ENCODE measurements at places on chromosomes 13 and 19. TPM values are rescaled to one million over a fixed set of nuclear protein-coding genes. Genes with fewer than 3 reads are reported as not detected.

CEACAM21 gene
- polyA plus RNA-seq, result 57.2 TPM

DNA sequence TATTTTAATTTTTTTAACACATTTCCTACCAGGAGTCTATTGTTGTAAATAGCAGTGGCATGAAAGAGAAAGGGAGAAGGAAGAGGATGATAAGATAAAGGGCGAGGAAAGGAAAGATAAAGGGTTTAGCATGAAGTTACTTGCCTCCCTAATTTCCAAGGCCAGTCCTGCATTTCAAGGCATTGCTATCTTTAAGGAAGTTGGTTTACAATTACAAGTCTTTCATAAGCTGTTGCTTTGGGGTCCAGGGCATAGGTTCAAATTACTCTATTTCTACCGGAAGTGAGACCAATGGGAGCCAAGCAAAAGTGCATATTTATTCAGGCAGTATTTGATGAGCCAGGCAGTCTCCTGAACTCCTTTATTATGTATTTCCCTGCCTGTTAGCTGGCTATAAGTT is 27.7 kb upstream of the UBL3 start:
- peaks cover 32% of the 10 kb centered on the region for H3K27me3 ChIP-seq
- no peaks in the 10 kb centered on the region for H3K36me3 ChIP-seq
- DNase-seq, result no peak
- H3K4me3 ChIP-seq, result no peak overlapping the region

- no peak for DNase-seq
- peaks cover 33% of the 10 kb centered on the region for H3K4me1 ChIP-seq
- no peaks in the 10 kb centered on the region for H3K36me3 ChIP-seq
- H3K27ac ChIP-seq, result no peak overlapping the region
Observed at GRCh38 chr19:54109651-54110050, 5.8 kb downstream of the TFPT start.

DNA sequence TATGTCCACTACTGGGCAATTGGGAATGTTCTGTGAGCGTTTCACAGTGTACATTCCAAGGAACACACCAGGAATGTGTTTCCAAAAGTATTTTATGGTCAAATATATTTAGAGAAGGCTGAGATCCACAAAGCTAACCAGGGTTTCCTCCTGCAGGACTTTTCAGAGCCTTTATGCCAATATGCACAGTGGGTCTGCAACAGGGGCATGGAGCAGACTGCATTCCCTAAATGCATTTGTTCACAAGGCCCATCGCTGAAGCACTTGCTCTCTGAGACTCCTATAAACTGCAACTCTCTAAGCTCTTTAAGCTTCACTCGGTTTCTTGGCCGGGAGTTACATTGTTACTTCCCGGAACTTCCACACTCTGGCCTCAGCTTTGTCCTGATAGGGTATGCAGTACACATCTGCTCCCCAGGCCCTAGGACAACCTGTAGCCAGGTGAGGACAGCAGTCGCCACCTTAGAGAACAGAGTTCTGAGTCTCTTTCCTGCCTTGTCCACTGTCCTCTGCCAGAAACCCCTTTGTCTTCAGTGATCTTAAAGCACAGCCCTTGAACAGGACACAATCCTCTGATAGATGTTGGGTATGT is 33.5 kb downstream of the FBN3 start:
- DNase-seq, result no peak
- H3K27me3 ChIP-seq, result peaks cover 4% of the 10 kb centered on the region
- H3K4me3 ChIP-seq, result no peak overlapping the region
- H3K27ac ChIP-seq, result no peak overlapping the region

DNA sequence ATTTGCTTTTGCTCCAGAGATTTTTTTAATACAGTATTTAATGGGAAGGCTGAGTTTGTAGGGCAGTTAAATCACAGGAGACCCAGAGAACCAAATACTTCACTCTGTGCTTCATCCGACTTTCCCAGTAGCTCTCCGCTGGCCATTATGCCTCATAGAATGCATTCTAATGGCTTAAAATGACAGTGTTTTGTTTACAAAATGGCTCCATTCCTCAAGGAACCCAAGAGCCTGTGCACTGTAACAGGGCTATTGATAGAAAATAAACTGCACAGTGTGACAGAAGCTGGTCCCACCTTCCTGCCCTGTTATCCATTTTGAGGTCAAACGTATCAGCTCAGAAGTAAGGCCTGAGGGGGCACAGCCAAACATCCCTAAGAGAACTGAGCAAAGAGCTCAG is 136.5 kb downstream of the RAP2A start:
- H3K4me3 ChIP-seq, result no peak overlapping the region
- peak overlapping the region; percentile 2 for H3K27ac ChIP-seq
- peaks cover 24% of the 10 kb centered on the region for H3K27me3 ChIP-seq
- H3K36me3 ChIP-seq, result no peaks in the 10 kb centered on the region
- H3K4me1 ChIP-seq, result no peaks in the 10 kb centered on the region
- no peak for DNase-seq

All from naive B cell (primary cell).